ENCODE measurements at places on chromosomes 16 and 17.

GRCh38 chr17:3926860-3927627 is 10.8 kb upstream of the P2RX1 start:
- no peak for DNase-seq

DNA sequence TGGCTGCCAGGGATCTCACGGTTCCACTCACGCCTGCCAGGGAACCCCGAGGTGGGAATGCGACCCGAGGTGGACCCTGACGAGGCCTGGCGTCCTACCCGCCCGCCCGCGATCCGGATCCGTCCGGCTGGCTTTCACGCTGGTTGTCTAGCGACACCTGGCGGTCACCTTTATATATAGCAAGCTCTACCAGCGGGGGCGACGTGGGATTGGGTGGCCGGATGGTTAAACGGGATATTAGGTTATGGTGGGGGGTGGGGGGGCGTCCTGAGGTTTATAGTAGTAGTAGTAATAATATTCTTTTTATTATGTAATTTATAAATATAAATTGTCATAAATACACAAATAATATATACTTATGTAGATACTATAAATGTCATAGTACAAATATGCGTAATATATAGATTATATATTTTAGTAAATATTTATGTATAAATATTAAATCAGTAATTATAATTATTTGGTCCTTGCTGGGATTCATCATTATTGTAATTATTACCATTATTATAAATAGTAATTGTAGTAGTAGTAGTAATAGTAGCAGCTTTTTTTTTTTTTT is 136.9 kb downstream of the KCNJ12 start:
- DNase-seq: peak; percentile 57

DNA sequence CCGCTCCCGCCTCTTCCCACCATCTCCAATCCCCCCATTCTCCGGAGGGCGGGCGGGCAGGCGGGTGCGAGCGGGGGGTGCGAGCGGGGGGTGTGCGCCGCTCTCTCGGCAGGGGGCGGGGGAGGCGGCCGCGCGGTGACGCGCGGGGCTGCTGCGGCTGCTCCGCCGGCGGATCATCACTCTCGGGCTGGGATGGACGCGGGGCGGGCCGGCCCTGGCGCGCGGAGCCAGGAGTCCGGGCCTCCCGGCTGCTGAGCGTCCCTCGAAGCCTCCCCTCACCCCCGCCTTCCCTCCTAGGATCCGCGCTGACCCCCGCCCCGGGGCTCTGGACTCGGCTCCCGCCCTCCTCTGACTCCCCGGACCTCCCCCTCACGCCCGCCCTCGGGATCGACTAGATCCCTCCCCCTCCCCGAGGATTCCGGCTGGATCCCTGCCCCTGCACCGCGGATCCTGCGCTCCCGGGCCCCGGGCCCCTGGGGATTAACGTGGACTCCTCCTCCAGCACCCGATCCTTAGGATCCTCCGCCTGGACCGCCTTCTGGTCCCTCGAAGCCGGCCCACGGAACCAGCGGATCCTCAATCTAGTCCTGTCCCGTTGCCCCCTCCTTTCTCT is 946 bp upstream of the TMEM256 start:
- no peak for DNase-seq

DNA sequence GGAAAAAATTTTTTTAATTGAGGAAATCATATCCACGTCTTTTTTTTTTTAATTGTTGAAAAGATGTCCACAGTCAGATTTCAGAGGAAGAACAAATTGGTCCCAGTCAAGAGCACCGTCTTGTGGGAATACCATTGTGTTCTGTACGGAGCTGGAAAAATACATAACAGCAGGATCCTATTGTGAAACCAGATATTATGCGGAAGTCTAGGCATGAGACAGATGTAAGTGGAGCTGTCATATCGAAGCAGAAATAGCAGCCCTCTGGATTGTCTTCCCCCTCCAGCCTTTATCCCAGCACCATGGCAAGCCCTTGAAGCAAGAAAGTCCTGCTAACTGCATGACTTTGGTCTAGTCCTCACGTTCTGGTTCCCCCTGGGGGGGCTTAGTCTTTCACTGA is 391.6 kb upstream of the ASIC2 start:
- DNase-seq: no peak

- DNase-seq: no peak
These were observed 422.3 kb downstream of the TMEM114 start for GRCh38 chr16:8168016-8168415.
